ENCODE measurements at places on chromosomes 6 and 20.

GRCh38 chr6:31737315-31737990 is 1.1 kb upstream of the CLIC1 start:
- DNase-seq: no peak

GRCh38 chr6:4608361-4609115 is 167.7 kb upstream of the CDYL start:
- DNase-seq: no peak

DNA sequence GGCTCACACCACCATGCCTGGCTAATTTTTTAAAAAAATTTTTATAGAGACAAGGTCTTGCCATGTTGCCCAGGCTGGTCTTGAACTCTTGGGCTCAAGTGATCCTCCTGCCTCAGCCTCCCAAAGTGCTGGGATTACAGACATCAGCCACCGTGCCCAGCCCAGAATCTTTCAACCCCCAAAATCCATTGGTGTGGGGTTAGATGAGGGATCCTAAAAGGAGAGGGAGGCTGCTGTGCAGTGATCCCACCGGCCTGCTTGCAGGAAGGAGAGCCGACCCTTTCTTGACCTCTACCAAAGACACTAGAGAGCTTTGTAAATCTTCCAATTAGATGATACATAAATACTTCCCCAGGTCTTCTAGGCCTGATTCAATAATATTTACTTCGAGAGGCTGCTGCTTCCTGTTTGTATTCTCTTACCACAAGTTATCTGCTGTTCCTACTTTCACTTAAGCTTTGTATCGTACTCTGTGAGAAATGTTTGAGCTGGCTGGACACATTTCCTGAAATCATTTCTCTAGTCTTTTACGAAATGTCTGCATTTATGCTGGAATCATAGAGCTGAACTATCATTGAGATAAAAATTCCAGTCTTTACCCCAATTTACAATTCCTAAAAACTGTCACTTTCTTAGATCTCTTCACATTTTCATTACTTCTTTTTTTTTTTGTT is 49.3 kb upstream of the IER3 start:
- DNase-seq: no peak

DNA sequence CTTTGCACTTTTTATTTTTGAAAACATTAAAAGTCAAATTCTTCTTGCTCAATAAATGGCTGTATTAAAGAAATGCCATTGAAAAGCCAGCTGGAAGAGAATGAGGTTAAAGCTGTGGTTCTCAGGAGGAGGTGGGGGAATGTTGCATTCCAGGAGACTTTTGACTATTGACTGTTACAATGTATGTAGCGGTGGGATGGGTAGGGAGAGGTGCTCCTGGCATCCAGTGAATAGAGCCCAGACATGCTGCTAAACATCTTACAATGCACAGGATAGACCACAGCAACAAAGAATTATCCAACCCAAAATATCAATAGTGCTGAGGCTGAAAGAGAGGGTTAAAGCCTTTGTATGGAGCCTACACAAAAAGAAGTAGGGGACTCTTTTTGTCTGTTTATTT is 295.9 kb downstream of the NKAIN2 start:
- no peak for DNase-seq

DNA sequence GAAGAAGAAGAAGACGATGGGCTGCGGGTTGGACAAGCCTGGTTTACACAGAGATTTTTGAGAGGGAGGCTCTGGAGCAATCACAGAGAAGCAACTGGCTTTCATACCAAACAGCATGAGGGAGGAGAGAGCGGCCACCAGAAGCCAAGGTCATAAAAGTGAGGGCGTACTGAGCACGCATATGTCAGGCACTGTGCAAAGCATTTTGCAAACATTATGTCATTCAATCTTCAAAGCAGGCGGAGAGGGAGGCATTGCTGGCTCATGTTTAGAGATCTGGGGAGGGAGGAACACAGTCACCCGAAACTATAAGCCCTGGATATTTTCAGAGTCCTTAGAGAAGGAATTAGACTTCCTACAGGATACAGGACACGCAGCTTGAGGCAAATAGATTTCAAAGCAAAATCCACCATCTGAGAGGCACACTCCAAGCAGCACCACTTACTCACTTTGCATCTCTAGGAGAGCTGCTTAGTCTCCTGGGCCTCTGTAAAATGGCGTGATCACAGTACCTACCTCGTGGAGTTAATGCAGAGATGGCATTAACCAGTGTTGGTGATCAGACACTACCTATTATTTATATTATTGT is 24.6 kb downstream of the RAMACL start:
- no peak for DNase-seq

GRCh38 chr20:63082939-63083735 is 76.4 kb upstream of the BHLHE23 start:
- no peak for DNase-seq

DNA sequence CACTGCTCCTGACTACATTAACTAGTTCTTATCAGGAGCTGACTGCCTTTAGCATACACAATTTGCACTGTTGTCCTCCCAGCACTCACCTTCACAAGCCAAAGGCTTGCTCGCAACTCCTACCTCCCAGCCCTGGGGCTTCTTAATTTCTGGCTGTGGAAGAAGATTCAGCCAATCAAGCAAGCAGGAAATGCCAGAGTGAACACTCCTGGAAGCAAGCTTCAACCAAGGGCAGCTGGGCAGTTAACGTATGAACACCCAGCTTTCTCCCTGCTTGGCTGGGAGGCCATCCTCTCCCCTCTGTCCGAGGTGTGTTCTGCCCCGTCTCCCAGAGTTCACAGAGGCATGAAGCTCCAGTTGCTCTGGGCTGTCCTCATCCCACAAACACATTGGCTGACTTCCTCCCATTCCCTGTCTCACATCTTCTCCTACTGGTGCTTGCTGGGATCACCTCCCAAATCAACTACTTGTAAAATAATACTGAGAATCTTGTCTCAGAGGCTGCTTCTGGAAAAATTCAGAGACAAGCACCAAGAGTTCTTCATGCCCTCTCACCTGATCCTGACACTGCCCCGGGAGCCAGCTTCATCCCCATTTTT is 15.3 kb upstream of the SRSF6 start:
- no peak for DNase-seq

Measured in erythroblast (primary cell).